ENCODE measurements at places on chromosomes 2 and 18.

DNA sequence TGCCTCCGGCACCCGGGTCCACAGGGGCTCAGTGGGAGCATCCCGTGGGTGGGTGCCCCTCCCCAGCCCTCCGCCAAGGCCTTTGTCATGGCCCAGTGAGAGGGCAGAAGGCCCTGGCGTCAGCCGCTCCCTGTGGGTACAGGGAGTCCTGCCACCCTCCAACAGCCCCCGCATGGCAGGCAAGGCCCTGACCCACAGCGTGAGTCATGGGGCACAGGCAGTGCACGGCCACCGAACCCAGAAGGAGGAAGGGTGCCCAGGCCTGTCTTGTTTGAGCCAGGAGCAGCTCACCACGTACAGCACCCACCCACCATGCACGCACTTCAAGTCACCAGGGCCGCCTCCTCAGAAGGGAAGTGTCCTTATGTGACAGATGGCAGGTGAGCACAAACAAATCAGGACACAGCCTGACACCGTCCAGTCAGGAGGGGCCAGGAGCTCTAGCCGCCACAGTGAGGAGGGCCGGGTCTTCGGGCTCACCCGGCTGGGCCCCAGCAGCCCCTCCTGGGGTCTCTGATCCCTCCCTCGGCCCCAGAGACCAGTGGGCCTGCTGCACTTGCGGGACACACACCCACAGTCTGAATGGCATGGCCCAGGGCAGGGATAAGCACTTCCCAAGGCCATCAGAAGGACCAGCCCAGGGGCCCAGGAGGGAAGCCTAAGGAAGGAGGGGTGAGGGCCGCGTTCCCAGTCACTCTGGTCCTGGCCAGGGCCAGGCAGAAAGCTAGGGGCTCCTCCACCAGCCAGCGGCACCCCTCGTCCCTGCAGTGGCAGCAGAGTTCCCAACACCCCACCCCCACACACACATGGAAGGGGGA lies 25.8 kb downstream of the BIN1 start:
- DNase-seq, result peak; percentile 54

DNA sequence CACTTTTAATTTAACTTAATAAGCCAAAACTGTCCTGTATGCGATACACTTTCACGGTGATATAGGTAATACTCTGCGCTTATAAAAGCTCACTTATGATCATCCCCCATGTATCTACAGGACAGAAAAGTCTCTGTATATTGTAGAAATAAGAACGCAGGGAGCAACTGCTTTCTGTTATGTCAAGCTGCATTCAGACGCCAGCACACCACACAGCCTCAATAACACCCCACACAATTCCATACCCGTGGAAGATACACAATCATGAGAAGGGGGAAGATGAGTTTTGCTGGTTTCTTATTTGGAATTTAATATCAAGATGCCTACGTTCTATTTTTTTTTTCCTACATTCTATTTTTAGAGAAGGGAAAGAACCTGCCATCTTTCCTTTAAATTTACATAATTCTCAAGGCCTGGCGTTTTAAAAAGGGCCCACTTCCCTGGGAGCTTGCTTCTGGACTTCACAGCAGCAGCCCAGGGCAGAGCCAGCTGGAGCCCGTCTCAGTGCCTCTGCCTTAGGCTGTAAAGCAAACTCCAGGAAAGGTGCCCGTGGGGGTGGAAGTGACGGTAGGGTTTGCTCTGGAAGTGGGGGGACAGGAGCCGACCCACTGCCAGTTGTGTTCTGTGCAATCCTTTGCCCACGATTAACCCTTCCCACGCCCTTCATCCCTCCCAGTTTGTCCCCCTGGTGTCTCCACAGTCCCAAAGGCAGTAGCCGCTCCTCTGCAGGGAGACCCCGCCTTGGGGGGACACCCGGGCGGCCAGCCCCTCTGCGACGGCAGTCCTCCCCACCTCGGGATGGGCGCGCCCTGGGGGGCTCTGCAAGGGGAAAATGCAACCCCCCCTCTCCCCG lies 5.3 kb downstream of the PTGR3 start:
- no peak for DNase-seq

- DNase-seq, result no peak
These were observed 13.5 kb downstream of the CCDC141 start for GRCh38 chr2:179036353-179036905.

- no peak for DNase-seq
These were observed 259.7 kb downstream of the TMX3 start for GRCh38 chr18:68455229-68455603.

- no peak for DNase-seq
These were observed 540.1 kb downstream of the NRXN1 start for GRCh38 chr2:50491541-50492476.

DNA sequence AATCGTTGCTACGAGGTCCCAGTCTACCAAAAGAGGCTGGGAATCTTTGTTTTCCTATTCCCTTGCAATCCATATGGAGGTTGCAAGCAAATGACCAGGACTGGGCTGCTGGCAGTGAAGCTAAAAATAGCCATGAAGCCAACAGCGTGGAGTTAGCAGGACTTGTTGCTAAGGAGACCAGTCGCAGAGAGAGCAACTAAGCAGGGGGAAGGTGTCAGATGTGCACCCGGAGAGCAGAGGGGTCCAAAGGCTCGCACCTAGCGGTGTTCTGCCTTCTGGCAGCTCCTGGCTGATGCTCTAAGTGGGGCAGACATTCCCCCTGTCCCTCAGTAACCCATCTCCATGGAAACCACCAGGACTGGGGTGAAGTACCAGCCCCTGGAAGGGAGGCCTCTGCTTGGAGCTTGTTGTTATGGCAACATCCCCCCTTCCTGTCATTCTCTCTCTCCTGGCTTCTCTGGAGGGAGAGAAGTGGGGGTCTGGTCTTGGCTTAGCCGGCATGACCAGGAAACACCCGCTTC lies 84.6 kb downstream of the DNMT3A start:
- DNase-seq, result no peak

- DNase-seq, result no peak
These were observed 73.8 kb upstream of the TWIST2 start for GRCh38 chr2:238774071-238774470.
